ENCODE measurements at places on chromosomes 16 and 17.

GRCh38 chr17:43468691-43469139 lies 15.1 kb upstream of the DHX8 start:
- H3K27ac ChIP-seq = peak overlapping the region; percentile 94
- H3K4me3 ChIP-seq = no peak overlapping the region
- no peaks in the 10 kb centered on the region for H3K36me3 ChIP-seq
- peaks cover 27% of the 10 kb centered on the region for H3K4me1 ChIP-seq
- DNase-seq = no peak

DNA sequence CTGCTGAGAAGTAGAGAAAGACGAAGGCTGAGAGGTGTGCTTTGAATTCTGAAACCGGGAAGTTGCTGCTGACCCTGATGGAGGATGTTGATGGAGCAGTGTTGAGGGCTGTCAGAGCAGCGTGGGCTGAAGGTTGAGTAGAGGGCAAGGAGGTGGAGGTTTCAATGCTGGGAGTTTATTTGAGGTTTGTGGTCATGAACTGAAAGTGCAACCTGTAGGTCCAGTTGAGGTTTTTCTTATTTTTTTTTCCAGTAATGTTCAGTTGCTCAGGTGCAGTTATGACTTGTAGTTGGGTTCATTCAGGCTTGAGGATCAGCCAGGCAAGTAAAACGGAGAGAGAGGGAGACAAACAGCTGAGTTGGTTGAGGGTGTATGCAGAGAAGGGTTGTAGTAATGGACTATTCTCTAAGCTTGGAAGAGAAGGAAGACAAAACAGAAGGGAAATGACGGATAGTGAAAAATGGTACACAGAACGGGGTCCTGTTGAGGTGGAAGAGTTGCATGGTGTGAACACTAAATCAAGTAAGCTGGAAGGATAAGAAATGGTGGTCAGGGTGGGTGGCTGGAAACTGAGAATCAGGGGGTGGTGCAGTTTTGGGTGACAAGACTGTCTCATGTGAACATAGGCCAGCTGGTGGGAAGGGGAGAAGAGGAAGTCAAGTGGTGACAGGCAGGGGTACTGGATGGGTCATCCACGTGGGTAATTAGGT lies 8.7 kb upstream of the UBE2G1 start:
- H3K27ac ChIP-seq = no peak overlapping the region
- no peaks in the 10 kb centered on the region for H3K36me3 ChIP-seq
- no peaks in the 10 kb centered on the region for H3K4me1 ChIP-seq
- no peak overlapping the region for H3K4me3 ChIP-seq
- no peaks in the 10 kb centered on the region for H3K27me3 ChIP-seq

DNA sequence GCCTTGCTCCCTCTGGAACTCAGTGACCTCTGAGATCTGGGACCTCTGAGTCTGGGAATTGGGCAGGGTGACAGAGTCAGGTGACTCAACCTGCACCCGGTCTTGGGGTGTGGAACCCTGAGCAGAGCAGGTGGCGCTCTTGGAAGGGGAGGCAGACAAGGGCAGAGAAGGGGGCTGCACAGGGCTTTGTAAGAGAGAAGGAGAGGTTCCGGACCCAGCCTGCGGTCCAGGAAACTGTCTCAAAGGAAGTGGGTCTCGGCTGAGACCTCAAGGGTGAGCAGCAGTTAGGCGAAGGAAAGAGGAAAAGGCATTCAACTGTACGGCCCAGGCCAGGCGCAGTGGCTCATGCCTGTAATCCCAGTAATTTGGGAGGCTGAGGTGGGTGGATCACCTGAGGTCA lies 10.0 kb upstream of the RIPOR1 start:
- peaks cover 13% of the 10 kb centered on the region for H3K4me1 ChIP-seq
- no peaks in the 10 kb centered on the region for H3K36me3 ChIP-seq
- no peak overlapping the region for H3K4me3 ChIP-seq
- no peak overlapping the region for H3K27ac ChIP-seq

GRCh38 chr16:67394155-67395104 lies 1.1 kb upstream of the TPPP3 start:
- H3K4me1 ChIP-seq = peaks cover 13% of the 10 kb centered on the region
- no peak overlapping the region for H3K27ac ChIP-seq
- no peak for DNase-seq

DNA sequence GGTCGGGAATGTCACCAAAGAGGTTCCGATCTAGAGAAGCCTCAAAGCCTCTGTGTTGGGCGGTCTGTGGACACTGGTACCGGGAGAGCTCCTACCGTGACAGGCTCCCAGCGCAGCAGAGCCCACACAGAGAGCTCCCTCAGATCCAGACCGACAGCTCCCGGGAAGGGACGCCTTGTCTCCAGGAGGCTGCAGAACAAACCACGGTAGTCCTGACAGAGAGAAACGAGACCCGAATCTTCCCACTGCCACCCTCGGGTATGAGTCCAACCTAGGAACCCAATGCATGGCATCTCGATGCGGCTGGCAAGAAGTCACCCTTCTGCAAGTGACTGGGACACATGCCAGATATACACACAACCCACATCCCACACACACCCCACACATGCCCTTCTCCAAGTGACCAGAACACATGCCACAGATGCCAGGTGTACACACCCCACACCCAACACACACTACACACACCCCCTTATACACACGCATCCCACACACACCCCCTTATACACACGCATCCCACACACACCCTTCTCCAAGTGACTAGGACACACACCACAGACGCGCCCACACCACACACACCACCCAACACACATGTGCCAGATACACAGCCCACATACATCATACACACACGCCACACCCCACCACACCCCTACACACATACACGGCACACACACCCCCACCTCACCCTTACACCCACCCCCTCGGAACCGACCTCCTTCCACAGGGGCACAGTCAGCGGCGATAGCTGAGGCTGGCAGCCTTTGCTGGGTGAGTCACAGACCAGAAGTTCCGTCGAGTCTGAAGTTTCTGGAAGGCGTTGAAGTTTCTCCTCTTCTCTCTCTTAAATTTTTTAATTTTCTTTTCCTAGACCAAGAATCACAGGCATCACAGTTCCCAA lies 15.9 kb upstream of the CYTH1 start:
- H3K27me3 ChIP-seq = no peaks in the 10 kb centered on the region
- H3K4me3 ChIP-seq = no peak overlapping the region

DNA sequence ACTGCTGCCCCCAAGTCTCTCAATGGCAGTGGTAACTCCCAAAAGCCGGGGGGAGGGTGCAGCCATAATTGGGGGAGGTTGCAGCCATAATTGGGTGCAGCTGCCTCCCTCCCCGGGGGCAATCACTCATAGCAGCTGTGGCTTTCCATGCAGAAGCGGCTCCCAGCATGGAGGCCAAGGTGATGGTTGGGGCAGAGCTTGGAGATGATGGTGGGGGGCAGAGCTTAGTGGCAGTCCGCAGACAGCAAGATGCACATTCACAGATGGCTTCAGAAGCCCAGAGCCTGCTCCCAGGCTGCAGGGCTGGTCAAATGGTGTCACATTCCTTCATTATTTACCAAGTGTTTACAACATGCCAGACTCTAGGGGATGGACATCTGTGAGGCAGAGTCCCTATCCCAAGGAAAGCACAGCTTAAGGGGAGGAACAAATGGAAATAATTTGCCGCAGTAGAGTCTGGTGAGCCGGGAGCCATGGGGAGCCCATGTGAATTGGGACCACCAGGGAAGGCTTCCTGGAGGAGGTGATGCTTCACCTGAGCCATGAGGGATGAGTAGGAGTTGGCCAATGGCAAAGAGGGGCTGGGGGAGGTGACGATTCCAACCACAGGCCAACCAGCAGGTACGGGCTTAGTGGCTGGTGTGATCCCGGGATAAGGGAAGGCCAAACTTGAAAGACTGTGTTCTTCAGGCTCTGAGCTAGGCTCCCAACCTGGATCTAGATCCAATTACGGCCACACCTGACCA lies 8.1 kb downstream of the DOC2B start:
- no peak for DNase-seq
- no peak overlapping the region for H3K4me3 ChIP-seq
- H3K36me3 ChIP-seq = no peaks in the 10 kb centered on the region
- H3K27ac ChIP-seq = no peak overlapping the region

GRCh38 chr16:31393056-31393455 lies at the start of gene ITGAD:
Gene ITGAD (plus strand): TSS chr16:31393335. CDS start chr16:31393361, 26 bp downstream.
- DNase-seq = no peak
- no peaks in the 10 kb centered on the region for H3K4me1 ChIP-seq
- H3K4me3 ChIP-seq = no peak within 1 kb of the TSS
- no peak within 1 kb of the TSS for H3K27ac ChIP-seq

DNA sequence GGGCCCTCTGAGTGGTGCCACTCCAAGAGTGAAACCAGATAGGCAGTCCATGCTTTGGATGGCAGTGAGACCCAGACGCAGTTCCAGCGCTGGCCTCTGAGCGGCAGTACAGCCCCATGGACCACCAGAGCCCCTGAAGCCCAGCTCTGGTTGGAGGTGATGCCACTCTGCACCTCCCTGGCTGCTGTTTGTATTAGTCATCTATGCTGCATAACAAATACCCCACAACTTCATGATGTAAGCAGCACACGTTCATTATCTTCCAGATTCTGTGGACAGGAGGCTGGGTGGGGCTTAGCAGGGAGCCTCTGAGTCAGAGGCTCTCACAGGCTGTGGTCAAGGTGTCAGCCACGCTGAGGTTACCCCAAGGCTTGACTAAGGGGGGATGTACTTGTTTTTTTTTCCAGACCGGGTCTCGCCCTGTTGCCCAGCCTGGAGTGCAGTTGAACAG lies 5.1 kb upstream of the NME4 start:
- no peak for DNase-seq
- H3K4me1 ChIP-seq = no peaks in the 10 kb centered on the region
- no peaks in the 10 kb centered on the region for H3K36me3 ChIP-seq
- no peak overlapping the region for H3K4me3 ChIP-seq
- no peaks in the 10 kb centered on the region for H3K27me3 ChIP-seq
- no peak overlapping the region for H3K27ac ChIP-seq

DNA sequence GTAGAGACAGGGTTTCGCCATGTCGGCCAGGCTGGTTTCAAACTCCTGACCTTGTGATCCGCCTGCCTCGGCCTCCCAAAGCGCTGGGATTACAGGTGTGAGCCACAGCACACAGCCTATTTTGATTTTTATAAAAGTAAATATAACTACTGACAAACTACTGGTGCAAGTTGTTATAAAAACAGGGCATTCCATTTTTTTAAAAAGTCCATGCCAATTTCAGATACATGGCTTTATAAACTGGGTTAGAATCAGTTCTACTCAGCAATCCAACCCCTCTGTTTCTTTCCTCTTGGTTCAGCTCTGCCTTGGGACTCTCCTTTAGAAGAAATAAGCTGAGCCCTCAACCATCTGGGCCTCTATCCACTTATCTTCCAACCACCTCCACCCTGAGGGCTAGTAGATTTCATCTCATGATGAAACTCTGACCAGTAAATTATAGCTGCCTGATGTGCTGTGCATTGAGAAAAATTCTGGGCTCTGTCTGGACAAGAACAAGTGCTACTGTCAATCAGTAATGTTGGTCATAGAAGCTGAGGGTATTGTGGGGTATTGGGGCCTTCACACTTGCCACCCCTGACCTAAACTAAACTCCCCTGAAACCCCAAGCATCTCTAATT lies 10.2 kb downstream of the RANBP10 start:
- no peak overlapping the region for H3K27ac ChIP-seq
- no peaks in the 10 kb centered on the region for H3K4me1 ChIP-seq
- no peaks in the 10 kb centered on the region for H3K27me3 ChIP-seq
- peaks cover 7% of the 10 kb centered on the region for H3K36me3 ChIP-seq
- no peak overlapping the region for H3K4me3 ChIP-seq
- DNase-seq = no peak

DNA sequence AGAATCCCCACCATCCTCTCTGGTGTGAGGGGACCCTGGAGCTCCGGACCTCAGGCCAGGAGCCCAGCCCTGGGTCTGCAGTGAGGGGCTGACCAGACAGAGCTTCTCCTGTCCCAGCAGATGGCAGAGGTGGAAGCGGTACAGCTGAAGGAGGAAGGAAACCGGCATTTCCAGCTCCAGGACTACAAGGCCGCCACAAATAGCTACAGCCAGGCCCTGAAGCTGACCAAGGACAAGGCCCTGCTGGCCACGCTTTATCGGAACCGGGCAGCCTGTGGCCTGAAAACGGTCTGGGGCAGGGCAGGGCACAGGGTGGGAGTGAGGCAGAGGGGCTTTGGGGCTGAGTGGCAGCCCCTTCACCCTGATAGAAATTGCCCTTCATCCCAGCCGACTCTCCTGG lies 527 bp downstream of the UNC45B start:
- no peaks in the 10 kb centered on the region for H3K4me1 ChIP-seq
- no peak for DNase-seq
- H3K27me3 ChIP-seq = no peaks in the 10 kb centered on the region
- no peak overlapping the region for H3K4me3 ChIP-seq
- no peaks in the 10 kb centered on the region for H3K36me3 ChIP-seq

- DNase-seq = peak; percentile 83
- no peaks in the 10 kb centered on the region for H3K36me3 ChIP-seq
- H3K27ac ChIP-seq = peak overlapping the region; percentile 42
- H3K4me3 ChIP-seq = peak overlapping the region; percentile 26
- no peaks in the 10 kb centered on the region for H3K27me3 ChIP-seq
Observed at GRCh38 chr17:8192070-8192815, 2.3 kb upstream of the BORCS6 start.

GRCh38 chr17:76550712-76551615 lies 11.1 kb downstream of the PRCD start:
- no peaks in the 10 kb centered on the region for H3K27me3 ChIP-seq
- peak overlapping the region; percentile 0 for H3K4me3 ChIP-seq
- no peaks in the 10 kb centered on the region for H3K36me3 ChIP-seq
- DNase-seq = no peak

DNA sequence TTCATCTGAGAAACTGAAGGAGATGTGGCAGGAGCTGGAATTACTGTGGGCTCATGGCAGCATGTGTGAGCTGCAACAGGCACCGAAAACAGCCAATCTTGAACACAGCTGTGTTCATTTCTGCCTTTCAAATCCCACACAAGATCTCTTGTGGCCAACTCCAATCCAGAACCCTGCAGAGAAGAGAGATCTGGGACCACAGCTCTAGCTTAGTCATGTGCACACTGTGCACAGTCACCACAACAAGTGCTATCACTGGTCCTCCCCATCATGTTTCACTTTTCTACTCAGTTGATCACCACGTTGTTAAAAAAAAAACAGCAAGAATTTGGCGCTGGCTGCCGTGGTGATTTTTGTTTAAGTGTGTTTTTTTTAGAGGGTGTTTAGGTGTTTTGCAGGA lies 254.5 kb upstream of the ELAC2 start:
- H3K36me3 ChIP-seq = no peaks in the 10 kb centered on the region
- no peak overlapping the region for H3K4me3 ChIP-seq
- H3K27ac ChIP-seq = no peak overlapping the region
- H3K27me3 ChIP-seq = peaks cover 42% of the 10 kb centered on the region

GRCh38 chr17:44911133-44912001 lies 3.9 kb downstream of the GFAP start:
- no peak overlapping the region for H3K4me3 ChIP-seq
- H3K27me3 ChIP-seq = no peaks in the 10 kb centered on the region
- no peak for DNase-seq
